Nephron progenitor cell (in vitro differentiated cells): ENCODE measurements at places on chromosomes 1 and 21.

- no peak for DNase-seq
- H3K27me3 ChIP-seq = no peaks in the 10 kb centered on the region
- no peak overlapping the region for H3K4me3 ChIP-seq
- no peak overlapping the region for H3K27ac ChIP-seq
Measured at GRCh38 chr1:221397141-221397540, 344.7 kb downstream of the DUSP10 start.

- no peak for DNase-seq
- H3K4me1 ChIP-seq = peaks cover 5% of the 10 kb centered on the region
- H3K36me3 ChIP-seq = no peaks in the 10 kb centered on the region
- H3K27ac ChIP-seq = no peak overlapping the region
- H3K4me3 ChIP-seq = no peak overlapping the region
Measured at GRCh38 chr1:48617252-48617651, 145.2 kb upstream of the SPATA6 start.

DNA sequence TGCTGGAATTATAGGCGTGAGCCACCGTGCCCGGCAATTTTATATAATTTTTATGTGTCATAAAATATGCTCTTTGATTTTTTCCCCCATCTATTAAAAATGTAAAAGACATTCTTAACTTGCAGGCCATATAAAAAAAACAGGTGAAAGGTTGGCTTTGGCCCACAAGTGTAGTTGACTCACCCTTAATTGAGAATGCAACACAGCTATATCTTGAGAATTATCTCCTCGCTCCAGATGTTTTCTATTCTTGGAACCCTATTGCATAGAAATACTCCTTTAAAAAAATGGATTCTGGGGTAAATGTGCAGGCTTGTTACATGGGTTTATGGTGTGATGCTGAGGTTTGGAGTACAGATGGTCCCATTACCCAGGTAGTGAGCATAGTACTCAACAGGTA, 112.0 kb downstream of the ST3GAL3 start:
- DNase-seq = no peak
- H3K27me3 ChIP-seq = peaks cover 8% of the 10 kb centered on the region
- peaks cover 71% of the 10 kb centered on the region for H3K36me3 ChIP-seq

GRCh38 chr1:211534545-211535291, 42.8 kb upstream of the RD3 start:
- peak overlapping the region; percentile 55 for H3K27ac ChIP-seq
- no peaks in the 10 kb centered on the region for H3K36me3 ChIP-seq
- no peak for DNase-seq
- peaks cover 4% of the 10 kb centered on the region for H3K27me3 ChIP-seq

- H3K27ac ChIP-seq = no peak overlapping the region
- H3K27me3 ChIP-seq = no peaks in the 10 kb centered on the region
Measured at GRCh38 chr21:14888202-14888601, 176.6 kb downstream of the NRIP1 start.

DNA sequence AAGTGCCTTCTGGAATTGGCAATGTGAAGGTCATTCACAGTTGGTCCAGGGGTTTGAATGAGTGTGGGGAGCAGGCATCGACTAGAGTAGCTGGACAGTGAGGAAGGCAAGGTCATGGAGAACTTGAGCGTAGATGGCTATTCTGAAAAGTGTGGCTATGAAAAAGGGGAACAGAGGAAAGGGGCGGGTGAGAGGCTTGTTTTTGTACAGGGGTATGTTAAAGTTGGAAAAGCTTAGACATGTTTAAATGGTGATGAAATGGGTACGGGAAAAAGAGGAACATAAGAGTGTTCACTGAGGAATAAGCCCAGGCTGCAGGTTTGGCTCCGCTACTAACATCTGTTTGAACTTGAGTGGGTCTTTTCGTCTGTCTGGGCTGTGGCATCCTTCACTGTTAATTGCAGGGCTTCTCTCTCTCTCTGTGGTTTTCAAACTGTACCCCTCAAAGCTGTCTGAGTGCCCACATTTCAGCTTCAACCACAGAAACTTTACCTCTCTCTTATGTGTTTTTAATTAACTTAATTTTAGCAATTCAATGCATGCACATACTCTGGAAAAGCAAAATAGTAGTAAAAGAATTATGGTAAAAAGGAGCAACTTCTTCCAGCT, 70.8 kb upstream of the COA6 start:
- H3K4me1 ChIP-seq = no peaks in the 10 kb centered on the region
- no peaks in the 10 kb centered on the region for H3K36me3 ChIP-seq
- no peaks in the 10 kb centered on the region for H3K27me3 ChIP-seq
- H3K4me3 ChIP-seq = no peak overlapping the region

DNA sequence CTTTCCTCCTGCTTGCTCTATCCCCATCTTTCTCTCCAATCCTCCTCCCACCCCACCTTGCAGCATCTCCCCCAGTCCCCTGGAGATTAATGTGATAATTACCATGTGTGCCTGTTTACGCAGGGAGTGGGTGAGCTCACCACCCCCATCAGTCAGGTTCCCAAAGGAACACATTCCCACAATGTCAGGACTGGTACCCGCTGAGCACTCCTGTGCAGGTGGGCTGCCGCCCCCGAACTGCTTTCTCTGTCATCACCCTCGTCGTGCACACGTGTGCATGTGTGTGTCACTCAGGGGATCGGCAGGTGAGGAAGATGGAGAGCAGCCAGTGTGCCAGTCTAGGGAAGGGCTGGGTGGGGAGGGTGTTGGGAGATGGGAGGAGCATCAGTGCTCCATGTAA, 163.4 kb downstream of the CACNA1E start:
- no peak overlapping the region for H3K27ac ChIP-seq
- H3K4me1 ChIP-seq = peaks cover 11% of the 10 kb centered on the region
- H3K27me3 ChIP-seq = peaks cover 41% of the 10 kb centered on the region
- no peak for DNase-seq
- no peaks in the 10 kb centered on the region for H3K36me3 ChIP-seq
- no peak overlapping the region for H3K4me3 ChIP-seq

DNA sequence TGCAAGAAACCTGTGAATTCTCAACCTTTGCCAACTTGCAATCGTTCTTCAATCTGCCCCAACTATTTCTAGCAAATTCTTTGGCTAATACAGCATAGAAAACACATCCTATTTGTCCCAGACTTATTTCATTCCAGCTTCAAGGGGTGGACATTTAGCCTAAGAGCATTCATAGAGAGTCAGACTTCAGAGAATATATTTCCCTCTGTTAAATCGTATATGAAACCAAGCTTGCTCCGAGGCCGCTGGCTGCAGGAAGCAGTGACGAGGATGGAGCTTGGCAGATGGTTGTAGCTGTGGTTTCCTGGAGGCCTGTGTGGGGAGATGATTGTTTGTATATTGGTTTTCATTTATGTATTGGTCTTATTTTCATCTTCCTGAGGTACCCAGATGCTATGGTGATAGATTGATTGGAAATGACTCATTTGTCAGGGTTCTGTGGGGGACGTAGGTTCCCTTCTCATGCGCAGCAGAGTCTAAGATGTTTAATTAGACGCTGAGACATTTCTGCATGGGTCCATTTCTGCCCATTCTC, 26.1 kb downstream of the MAN1C1 start:
- peaks cover 13% of the 10 kb centered on the region for H3K4me1 ChIP-seq
- H3K4me3 ChIP-seq = no peak overlapping the region
- no peak overlapping the region for H3K27ac ChIP-seq
- DNase-seq = no peak
- H3K27me3 ChIP-seq = peaks cover 65% of the 10 kb centered on the region

- H3K4me1 ChIP-seq = no peaks in the 10 kb centered on the region
- H3K27ac ChIP-seq = no peak within 1 kb of the TSS
- H3K4me3 ChIP-seq = no peak within 1 kb of the TSS
Measured at GRCh38 chr1:20119347-20119746, at the start of gene PLA2G2D. Gene PLA2G2D, minus strand, starts transcription at chr1:20119536. Its CDS starts 38 bp downstream, at chr1:20119498.

DNA sequence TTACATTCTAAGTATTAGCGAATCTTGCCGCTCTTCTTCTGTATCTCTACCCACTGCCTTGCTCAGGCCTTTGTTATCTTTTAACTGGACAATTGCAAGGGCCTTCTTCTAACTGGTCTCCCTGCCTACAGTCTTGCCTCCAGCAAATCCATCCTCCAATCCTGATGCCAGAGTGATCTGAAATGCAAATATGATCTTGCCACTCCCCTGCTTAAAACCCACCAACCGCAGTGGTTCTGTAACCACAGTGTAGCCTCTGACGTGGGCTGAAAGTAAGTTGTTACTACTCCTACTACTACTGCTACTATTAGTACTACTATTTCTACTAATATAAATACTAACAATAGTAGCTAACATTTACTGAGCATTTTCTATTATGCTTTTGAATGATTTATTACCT, 12.4 kb downstream of the MOV10 start:
- H3K27ac ChIP-seq = no peak overlapping the region
- H3K4me3 ChIP-seq = no peak overlapping the region
- H3K36me3 ChIP-seq = peaks cover 39% of the 10 kb centered on the region
- DNase-seq = no peak
- peaks cover 31% of the 10 kb centered on the region for H3K4me1 ChIP-seq
- no peaks in the 10 kb centered on the region for H3K27me3 ChIP-seq

GRCh38 chr1:145963265-145964019, 933 bp downstream of the ANKRD34A start:
- peak overlapping the region; percentile 90 for H3K4me3 ChIP-seq
- DNase-seq = no peak
- H3K4me1 ChIP-seq = peaks cover 58% of the 10 kb centered on the region
- no peak overlapping the region for H3K27ac ChIP-seq
- peaks cover 11% of the 10 kb centered on the region for H3K36me3 ChIP-seq

GRCh38 chr1:150985179-150985825, 3.2 kb downstream of the ANXA9 start:
- H3K4me3 ChIP-seq = no peak overlapping the region
- H3K27me3 ChIP-seq = peaks cover 3% of the 10 kb centered on the region
- peaks cover 71% of the 10 kb centered on the region for H3K4me1 ChIP-seq
- peak overlapping the region; percentile 61 for H3K27ac ChIP-seq
- H3K36me3 ChIP-seq = no peaks in the 10 kb centered on the region

GRCh38 chr1:200528858-200529606, 91.5 kb downstream of the KIF14 start:
- H3K4me3 ChIP-seq = no peak overlapping the region
- H3K36me3 ChIP-seq = no peaks in the 10 kb centered on the region
- H3K27ac ChIP-seq = peak overlapping the region; percentile 93
- H3K27me3 ChIP-seq = peaks cover 4% of the 10 kb centered on the region

GRCh38 chr1:39086386-39086785, 60.2 kb downstream of the NDUFS5 start:
- H3K36me3 ChIP-seq = peaks cover 25% of the 10 kb centered on the region
- H3K27me3 ChIP-seq = peaks cover 47% of the 10 kb centered on the region
- H3K4me1 ChIP-seq = peaks cover 70% of the 10 kb centered on the region
- peak overlapping the region; percentile 61 for H3K4me3 ChIP-seq

GRCh38 chr1:31436596-31437432, 23.8 kb downstream of the SERINC2 start:
- H3K36me3 ChIP-seq = peaks cover 7% of the 10 kb centered on the region
- H3K27ac ChIP-seq = no peak overlapping the region
- H3K27me3 ChIP-seq = peaks cover 15% of the 10 kb centered on the region
- H3K4me1 ChIP-seq = peaks cover 12% of the 10 kb centered on the region

- H3K36me3 ChIP-seq = peaks cover 17% of the 10 kb centered on the region
- no peak overlapping the region for H3K4me3 ChIP-seq
- peaks cover 35% of the 10 kb centered on the region for H3K27me3 ChIP-seq
- H3K4me1 ChIP-seq = peaks cover 46% of the 10 kb centered on the region
Measured at GRCh38 chr1:228448372-228448771, 31.7 kb upstream of the TRIM17 start.

GRCh38 chr1:166136699-166137401, 30.0 kb downstream of the FAM78B start:
- H3K4me3 ChIP-seq = no peak overlapping the region
- peaks cover 20% of the 10 kb centered on the region for H3K4me1 ChIP-seq
- DNase-seq = no peak
- H3K36me3 ChIP-seq = no peaks in the 10 kb centered on the region

DNA sequence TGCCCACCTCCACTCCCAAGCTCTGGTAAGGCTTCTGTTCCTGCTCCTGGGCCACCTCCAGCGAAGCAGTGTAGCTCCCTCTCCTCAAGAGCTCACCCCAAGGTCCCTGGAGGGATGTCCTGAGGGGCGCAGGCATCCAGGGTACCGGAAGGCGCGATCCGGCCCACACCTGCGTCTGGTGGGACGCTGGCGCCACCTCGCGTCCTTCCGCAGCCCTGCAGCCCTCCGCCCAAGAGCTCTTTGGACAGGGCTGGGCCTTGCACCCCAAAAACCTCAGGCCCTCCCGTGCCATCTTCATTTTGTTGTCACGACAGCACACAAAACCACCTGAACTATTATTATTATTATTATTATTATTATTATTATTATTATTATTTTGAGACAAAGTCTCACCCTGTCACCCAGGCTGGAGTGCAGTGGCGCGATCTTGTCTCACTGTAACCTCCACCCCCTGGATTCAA, 49.2 kb upstream of the PAX7 start:
- DNase-seq = peak; percentile 79
- H3K36me3 ChIP-seq = no peaks in the 10 kb centered on the region
- H3K27me3 ChIP-seq = peaks cover 27% of the 10 kb centered on the region
- no peak overlapping the region for H3K27ac ChIP-seq
